Activated T-cell treated with anti-CD3 and anti-CD28 coated beads for 48 hours (primary cell): ENCODE measurements at places on chromosomes 5 and 9.

DNA sequence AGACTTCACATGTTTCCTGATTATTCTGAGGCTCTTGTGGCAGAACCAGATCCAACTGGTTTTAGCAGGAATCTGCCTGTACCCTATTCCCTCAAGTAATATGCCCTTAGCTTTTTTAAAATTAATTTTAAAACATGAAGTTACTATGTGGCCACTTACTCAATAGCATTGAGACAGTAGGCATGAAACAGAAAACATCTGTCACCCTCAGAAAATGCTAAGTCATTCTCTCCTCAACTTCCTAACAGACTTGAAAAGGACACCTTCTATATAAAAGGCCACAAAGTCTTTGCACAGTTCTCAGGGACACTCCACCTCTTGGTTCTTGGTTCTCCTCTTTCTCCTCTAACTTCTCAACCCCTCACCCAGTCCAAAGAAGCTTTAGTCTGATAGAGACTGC lies 277.8 kb downstream of the RAB3C start:
- no peak for DNase-seq

- DNase-seq, result no peak
Observed at GRCh38 chr5:148951612-148952011, 111.2 kb downstream of the SH3TC2 start.

DNA sequence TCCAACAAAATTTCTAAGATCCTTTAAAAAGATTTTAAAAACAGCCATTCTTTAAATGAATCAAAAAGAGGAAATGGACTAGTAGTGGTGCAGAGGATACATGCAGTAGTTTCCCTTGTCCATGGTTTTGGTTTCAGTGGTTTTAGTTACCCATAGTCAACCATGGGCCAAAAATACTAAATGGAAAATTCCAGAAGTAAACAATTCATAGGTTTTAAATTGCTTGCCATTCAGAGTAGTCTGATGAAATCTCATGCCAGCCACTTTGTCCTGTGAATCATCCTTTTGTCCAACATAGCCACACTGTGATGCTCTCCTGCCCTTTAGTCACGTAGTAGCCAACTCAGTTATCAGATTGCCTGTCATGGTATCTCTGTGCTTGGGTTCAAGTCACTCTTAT lies 286.1 kb downstream of the ANXA1 start:
- no peak for DNase-seq

- DNase-seq, result no peak
Observed at GRCh38 chr9:124757616-124758015, 13.5 kb downstream of the NR6A1 start.

GRCh38 chr5:87150630-87151029 lies 117.1 kb upstream of the RASA1 start:
- no peak for DNase-seq

DNA sequence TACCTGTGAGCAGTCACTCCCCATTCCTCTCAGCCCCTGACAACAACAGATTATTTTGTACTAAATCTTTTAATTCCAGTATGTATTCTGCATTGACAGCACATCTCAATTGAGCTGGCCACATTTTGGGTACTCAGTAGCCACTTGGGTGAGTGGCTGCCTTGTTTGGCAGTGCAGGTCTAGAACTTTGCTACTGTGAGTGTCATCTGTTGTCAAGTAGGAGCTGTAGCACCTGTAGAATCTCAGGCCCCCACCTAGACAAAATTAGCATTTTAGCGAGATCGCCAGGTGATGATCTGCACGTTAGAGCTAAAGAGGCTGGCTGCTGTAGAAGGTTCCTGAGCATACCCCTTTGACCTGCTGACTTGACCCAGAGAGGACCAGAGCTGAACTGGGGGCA lies 44.4 kb upstream of the CPEB4 start:
- no peak for DNase-seq

DNA sequence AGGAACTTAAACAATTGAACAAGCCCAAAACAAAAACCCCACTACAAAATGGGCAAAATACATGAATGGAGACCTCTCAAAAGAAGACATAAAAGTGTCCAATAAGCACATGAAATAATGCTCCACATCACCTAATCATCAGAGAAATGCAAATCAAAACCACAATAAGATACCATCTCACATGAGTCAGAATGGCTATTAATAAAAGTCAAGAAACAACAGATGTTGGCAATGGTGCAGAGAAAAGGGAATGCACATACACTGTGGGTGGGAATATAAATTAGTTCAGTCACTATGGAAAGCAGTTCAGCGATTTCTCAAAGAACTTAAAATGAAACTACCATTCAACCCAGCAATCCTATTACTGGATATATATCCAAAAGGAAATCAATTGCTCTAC lies 337.4 kb upstream of the GRIA1 start:
- DNase-seq, result no peak

- no peak for DNase-seq
Observed at GRCh38 chr5:75839547-75839946, 122.3 kb upstream of the POC5 start.

DNA sequence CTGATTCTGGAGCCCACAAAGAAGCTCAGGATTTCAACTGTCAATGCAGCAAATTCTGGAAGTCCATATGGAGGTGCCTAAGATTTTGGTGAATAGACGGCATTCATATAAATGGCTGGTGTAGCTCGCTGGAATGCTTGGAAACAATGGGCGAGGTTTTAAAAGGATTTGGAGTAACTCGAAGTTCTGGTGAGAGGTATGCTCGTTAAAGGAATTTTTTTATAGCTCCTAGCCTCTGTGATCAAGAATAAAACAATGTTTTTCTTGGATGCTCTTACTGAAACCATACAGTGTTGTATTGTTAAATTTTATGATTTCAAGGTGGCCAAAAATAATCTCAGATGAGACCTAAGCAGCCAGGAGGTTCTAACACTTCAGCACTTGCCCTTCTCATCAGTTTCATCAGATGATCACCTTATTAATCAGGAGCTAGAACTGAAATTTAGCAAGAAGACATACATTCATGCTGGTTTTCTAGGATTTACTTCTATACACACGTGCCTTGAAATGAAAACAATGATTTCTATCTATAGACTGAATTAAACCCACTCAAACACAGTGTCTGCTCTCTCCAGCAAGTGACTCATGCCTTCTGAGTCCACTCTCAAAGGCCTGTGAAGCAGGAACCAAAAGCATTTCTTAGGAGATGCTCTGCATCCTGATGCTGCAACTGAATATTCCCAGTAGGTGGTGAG lies 79.2 kb downstream of the OTULIN start:
- DNase-seq, result no peak

DNA sequence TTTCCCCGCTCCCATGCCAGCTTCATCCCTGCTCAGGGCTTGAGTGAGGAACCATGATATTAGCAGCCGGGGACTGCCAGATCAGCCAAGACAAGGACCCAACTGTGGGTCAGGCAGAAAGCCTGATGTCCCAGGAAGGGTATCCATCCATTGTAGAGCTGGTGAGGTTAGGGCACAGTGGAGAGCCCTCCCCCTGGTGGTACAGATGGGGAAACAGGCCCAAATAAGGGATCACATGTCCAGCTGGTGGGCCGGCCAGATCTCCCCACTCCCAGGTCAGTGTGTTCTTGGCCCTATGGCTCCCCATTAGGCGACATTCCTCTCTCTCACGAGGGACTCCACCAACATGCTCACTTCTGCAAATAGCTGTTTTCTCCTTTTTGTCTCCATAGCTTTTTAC lies 9.0 kb downstream of the CDX1 start:
- no peak for DNase-seq

- no peak for DNase-seq
Observed at GRCh38 chr9:128409978-128410377, 10.7 kb upstream of the CERCAM start.

- no peak for DNase-seq
Observed at GRCh38 chr5:1244976-1245375, 19.8 kb downstream of the SLC6A18 start.

DNA sequence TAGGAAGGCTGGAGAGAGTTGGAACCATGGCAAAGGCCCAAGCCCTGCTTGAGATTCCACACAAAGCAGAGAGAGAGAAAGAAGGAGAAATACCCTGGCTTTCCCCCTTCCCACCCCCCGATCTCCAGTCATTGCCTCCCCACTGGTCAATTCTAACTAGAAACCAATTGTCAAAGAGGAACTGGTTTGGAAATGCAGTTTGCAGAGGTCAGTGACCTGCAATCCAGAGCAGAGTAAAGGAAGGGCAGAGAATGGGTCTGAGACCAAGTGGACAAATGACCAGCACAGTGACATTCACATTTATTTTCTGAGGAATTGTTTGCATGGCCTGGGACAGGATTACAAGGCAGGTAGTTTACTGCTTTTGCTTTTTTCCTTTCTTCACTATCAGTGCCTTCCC lies 37.5 kb upstream of the ZFYVE16 start:
- DNase-seq, result no peak

GRCh38 chr9:114894609-114895433 lies 35.6 kb downstream of the TNFSF8 start:
- DNase-seq, result no peak

DNA sequence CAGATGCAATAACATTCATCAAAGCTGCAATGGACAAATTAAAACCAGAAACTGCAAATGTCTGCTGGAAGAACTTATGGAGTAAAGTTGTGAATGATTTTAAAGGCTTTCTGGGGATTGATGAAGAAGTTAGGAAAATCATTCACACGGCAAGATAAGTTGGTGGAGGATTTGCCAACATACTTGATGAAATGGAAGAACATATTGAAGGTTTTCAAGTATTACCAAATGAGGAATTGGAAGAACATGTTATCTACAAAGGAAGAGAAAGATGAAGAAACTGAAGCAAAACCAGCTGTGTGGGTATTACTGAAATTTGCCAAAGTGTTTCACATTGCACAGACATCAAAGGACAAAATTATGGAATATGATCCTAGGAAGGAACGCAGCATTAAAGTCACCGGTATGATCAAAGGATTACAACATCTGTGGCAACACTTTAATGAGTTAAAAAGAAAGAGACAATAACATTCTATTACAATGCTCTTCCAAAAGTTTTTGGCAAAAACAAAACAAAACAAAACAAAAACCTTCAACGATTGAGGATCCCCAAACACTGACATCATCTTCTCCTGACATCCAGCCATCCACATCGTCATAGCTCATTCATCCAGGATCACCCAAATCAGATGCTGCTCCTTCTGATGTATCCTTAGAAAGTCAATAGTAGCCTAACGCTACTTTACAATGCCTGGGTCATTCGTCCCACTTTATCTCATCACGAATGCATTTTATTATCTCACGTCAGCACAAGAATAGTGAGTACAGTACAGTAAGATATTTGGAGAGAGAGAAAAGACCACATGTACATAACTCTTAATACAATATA lies 61.3 kb upstream of the SMC5 start:
- no peak for DNase-seq

- DNase-seq, result no peak
Observed at GRCh38 chr5:133381041-133381440, 231.3 kb downstream of the FSTL4 start.

DNA sequence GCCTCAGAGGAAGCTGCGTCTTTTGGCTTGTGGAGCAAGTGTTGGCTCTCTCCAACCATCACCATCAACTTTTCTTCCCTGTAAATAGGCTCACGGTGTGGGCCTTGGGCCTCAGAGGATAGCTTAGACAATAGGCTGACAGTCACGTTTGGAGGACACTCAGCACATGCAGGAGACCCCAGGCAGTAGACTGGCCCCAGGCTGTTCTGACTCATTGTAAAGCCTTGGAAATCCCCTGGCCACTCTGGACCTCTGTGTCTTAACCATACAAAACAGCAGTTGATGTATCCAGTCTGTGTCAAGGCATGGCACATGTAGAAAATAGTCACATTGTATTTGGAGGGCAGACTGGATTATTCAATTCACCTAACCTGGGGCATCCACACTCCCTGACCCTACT lies 18.6 kb downstream of the CD74 start:
- DNase-seq, result no peak

DNA sequence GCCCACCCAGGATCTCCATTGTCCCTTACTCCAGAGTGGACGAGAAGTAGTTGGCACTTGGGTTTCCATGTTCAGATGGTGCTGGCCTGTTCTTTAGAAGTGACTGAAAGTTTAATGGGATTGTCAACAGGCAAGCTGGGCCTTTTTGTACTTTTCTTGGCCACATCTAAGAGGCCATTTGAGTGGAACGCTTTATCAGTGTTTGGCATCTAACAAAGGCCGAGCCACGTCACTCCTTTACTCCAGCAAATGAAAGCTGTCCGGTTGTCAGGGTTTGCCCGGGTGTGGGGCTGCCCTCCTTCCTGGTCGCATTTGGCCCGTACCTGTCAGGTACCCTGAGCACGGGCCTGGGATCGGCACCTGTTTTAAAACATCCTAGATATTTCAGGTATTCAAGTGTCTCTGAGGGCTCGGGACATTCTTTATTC lies 71.5 kb downstream of the RCL1 start:
- no peak for DNase-seq

DNA sequence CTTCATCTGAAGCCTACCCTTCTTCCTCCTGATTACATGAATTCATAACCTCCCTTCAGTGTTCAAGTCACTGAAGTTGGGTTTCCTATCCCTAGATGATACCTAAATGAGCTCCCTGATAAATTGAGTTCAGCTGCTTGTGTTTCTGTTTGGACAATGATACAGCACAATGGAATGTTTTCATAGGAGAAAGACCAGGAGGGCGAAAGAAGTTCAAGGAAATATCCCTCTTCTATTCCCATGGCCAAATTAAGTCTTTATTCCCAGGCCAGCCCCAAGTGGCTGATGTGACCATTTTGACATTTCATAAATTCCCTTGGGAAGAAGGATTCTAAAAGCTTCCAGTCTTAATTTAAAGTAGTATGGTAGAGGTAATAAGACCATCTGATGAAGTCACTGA lies 555.8 kb upstream of the CLINT1 start:
- no peak for DNase-seq

DNA sequence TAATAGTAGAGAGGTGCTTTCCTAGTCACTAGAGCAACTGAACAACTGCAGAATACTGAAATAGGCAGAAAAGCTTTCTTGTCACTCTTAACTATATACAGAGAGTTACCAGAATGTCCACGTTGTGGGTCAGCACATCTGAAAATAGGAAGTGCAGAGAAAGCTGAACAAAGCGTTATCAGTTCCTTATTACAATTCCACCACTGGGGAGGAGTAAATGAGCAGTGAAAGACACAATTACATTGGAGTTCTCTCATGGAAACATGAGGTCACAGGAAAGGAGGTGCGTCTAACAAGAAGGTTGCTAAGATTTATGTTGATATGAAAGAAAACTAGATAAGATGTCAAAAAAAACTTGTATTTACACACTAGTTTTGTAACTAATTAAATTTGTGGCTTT lies 461.9 kb upstream of the COX7C start:
- DNase-seq, result no peak

DNA sequence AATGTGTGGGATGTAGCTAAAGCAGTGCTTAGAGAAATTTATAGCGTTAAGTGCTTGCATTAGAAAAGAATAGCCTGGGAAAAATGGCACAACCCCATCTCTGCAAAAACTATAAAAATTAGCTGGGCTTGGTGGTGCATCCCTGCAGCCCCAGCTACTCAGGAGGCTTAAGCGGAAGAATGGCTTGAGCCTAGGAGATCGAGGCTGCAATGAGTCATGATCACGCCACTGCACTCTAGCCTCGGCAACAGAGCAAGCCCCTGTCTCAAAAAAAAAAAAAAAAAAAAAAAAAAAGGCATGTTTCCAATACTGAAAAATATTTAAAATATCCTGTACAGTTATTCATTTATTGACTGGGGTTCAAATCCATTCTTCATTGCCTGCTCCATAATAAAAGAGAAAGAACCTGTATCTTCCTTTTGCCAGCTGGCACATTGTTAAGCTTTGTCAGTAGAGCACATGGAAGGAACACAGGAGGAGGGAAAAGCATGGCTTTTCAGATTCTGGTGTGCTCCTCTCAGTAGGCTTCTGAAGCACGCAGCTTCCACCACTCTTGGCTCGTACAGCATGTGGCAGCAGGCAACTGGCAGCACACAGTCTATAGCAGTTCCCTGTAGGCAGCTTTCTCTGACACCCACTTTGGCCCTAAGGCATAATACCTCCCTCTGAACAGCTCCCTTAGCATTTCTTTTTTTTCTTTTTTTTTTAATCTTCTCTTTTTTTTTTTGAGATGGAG lies 73.5 kb downstream of the TRIM36 start:
- DNase-seq, result no peak
